Small intestine (tissue), 16 donors: ENCODE measurements at places on chromosomes 4 and X.
A peak's percentile ranks its signal among the peaks of the same experiment; 100 is the strongest.

DNA sequence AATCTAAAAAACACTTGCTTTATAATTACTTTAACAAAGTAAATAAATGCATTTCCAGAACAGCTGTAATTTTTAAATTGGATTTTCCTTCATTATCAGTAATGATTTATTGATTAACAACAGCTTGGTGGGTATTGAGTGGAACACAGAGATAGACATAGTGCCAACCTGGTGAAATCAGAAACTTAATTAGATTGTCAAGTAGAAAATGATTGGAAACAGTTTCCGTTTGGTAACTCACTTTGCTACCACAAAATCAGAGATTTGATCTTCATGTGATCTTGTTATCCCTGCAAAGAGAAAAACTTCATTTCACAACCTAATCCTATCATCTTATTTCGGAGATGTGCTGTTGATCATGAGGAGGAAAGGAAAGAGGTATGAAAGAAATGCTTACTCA lies 70.8 kb downstream of the CAPN6 start:
- H3K36me3 ChIP-seq, result no peaks in the 10 kb centered on the region
- H3K4me1 ChIP-seq, result no peaks in the 10 kb centered on the region
- no peak overlapping the region for H3K4me3 ChIP-seq

GRCh38 chrX:22357621-22358020 lies 84.9 kb downstream of the CBLL2 start:
- no peak overlapping the region for H3K27ac ChIP-seq
- no peak overlapping the region for H3K4me3 ChIP-seq
- H3K36me3 ChIP-seq, result no peaks in the 10 kb centered on the region
- DNase-seq, result no peak
- no peaks in the 10 kb centered on the region for H3K4me1 ChIP-seq
- no peaks in the 10 kb centered on the region for H3K27me3 ChIP-seq

GRCh38 chr4:120948382-120948781 lies 25.9 kb upstream of the PRDM5 start:
- no peaks in the 10 kb centered on the region for H3K4me1 ChIP-seq
- H3K4me3 ChIP-seq, result no peak overlapping the region
- no peaks in the 10 kb centered on the region for H3K36me3 ChIP-seq
- H3K27me3 ChIP-seq, result no peaks in the 10 kb centered on the region

GRCh38 chr4:107083-107443 lies 17.2 kb upstream of the ZNF718 start:
- DNase-seq, result no peak
- no peaks in the 10 kb centered on the region for H3K36me3 ChIP-seq
- no peak overlapping the region for H3K4me3 ChIP-seq
- no peak overlapping the region for H3K27ac ChIP-seq
- H3K4me1 ChIP-seq, result no peaks in the 10 kb centered on the region
- H3K27me3 ChIP-seq, result peaks cover 36% of the 10 kb centered on the region

DNA sequence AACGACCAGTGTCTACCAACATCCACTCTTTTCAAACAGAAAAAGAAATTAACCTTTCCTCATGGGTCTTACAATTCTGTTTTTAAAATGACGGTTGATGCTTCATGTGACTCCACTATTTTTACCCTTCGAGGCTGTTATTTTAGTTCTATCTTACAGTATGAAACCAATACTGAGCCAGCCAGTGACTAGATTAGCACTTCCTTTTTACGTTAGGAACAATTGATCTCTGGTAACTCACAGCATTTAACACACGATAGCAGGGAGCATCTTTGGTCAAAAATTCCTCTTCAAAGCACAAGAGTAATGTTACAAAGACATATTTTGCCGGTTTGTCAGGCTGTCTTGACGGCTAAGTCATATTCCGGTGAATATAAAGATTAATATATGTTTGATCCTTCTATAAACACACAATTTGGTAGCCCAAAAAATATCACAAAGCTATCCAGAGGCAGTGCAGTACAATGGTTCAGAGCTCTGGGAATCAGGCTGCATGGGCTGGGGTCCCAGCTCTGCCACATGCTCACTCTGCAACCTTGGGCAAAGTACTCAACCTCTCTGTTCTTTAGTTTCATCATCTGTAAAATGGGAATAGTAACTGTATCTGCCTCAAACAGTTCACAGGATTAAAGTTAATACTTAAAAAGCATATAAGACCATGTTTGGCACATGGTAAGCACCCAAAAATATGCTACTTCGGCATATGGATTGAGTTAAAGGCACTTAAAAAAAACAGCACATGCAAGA lies 62.9 kb upstream of the TXK start:
- no peak overlapping the region for H3K4me3 ChIP-seq
- no peaks in the 10 kb centered on the region for H3K27me3 ChIP-seq
- no peak for DNase-seq
- H3K36me3 ChIP-seq, result no peaks in the 10 kb centered on the region
- no peak overlapping the region for H3K27ac ChIP-seq

GRCh38 chrX:63513825-63514568 lies 162.9 kb upstream of the SPIN4 start:
- H3K27me3 ChIP-seq, result no peaks in the 10 kb centered on the region
- H3K4me3 ChIP-seq, result no peak overlapping the region
- no peak for DNase-seq
- no peak overlapping the region for H3K27ac ChIP-seq

- peak; percentile 92 for DNase-seq
- H3K27ac ChIP-seq, result peak overlapping the region; percentile 79
Measured at GRCh38 chr4:25919676-25920075, 5.7 kb downstream of the SMIM20 start.

GRCh38 chr4:72661830-72662229 lies 92.8 kb upstream of the ADAMTS3 start:
- no peaks in the 10 kb centered on the region for H3K4me1 ChIP-seq
- H3K27ac ChIP-seq, result no peak overlapping the region
- H3K27me3 ChIP-seq, result no peaks in the 10 kb centered on the region
- no peak overlapping the region for H3K4me3 ChIP-seq

DNA sequence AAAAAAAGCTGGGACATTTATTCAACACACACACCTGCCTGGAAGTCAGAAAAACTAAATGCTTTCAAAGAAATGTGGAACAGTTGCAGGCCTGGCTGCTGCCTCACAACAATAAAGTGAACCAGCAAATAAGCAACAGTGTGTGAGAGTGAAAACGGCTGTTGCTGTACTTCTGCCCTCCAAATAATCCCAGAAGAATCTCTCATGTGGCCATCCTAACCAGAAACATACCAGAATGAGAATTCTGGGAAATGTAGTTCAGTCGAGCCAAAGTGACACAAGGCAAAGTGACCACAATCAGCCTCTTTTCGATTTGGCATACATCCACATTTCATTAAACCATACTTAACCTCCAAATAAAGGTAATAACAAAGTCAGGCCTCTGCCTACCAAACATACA lies 204.5 kb downstream of the SLC7A11 start:
- no peak overlapping the region for H3K27ac ChIP-seq
- H3K36me3 ChIP-seq, result no peaks in the 10 kb centered on the region
- H3K4me1 ChIP-seq, result no peaks in the 10 kb centered on the region
- DNase-seq, result no peak
- no peak overlapping the region for H3K4me3 ChIP-seq

- no peak overlapping the region for H3K27ac ChIP-seq
- no peaks in the 10 kb centered on the region for H3K27me3 ChIP-seq
- no peak for DNase-seq
- H3K4me3 ChIP-seq, result no peak overlapping the region
- no peaks in the 10 kb centered on the region for H3K36me3 ChIP-seq
Measured at GRCh38 chr4:11323771-11324170, 104.9 kb downstream of the HS3ST1 start.

DNA sequence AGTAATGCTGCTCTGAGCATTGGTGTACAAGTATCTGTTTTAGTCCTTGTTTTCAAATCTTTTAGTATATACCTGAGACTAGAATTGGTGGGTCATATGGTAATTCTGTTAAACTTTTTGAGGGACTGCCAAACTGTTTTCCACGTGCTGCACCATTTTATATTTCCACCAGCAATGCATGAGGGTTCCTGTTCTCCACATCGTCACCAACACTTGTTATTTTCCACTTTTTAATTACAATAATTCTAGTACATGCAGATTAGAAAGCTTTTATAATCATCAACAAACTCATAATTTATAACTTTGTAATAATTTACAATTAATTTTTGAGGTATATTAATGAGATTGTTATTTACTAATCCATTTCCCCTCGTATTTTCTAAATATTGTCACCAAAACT lies 79.4 kb downstream of the CEP135 start:
- no peak overlapping the region for H3K27ac ChIP-seq
- H3K36me3 ChIP-seq, result no peaks in the 10 kb centered on the region
- H3K4me1 ChIP-seq, result no peaks in the 10 kb centered on the region
- DNase-seq, result no peak

- no peak overlapping the region for H3K4me3 ChIP-seq
- no peaks in the 10 kb centered on the region for H3K27me3 ChIP-seq
- no peaks in the 10 kb centered on the region for H3K4me1 ChIP-seq
- no peak overlapping the region for H3K27ac ChIP-seq
- H3K36me3 ChIP-seq, result no peaks in the 10 kb centered on the region
Measured at GRCh38 chrX:17741123-17741511, 3.8 kb downstream of the SCML1 start.

GRCh38 chr4:158604369-158604768 lies 67.3 kb downstream of the C4orf46 start:
- no peaks in the 10 kb centered on the region for H3K36me3 ChIP-seq
- no peaks in the 10 kb centered on the region for H3K4me1 ChIP-seq
- H3K27me3 ChIP-seq, result no peaks in the 10 kb centered on the region

DNA sequence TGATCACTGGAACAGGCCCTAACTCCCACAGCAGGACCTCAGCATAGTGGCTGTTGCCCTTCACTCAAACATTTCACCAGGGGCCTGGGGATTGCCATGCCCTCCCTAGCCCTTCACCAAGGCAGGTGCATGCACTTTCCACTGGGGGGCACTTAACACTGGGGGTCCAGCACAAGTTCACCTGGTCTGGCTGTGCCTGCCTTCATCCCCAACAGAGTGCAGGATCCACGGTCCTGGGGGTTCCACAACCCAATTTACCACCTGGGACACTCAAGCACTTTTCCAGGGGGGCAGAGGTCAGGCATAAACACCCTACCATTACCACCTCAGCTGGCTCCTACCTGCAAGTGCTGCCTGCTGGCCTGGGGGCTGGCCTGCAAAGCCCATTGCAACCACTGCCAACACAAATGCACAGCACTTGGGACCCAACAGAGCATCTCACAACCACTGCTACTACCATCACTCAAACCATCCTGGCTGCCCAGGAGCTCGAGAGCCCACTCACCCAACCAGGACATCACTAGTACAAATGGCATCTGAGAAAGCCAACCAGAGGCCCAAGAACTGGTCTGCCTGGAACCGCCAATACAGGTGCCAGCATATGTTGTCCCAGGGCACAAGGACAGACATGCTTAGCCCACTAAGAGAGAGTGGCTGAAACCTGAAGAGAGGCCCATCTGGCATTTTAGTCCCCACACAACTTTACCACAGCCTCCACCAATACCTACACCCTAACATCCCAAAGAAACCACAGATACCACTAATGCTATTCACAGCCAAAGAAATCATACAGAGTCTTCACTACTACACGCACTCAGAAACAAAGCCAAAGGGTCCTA lies 43.1 kb downstream of the NAT8L start:
- no peak for DNase-seq
- no peaks in the 10 kb centered on the region for H3K4me1 ChIP-seq
- H3K27ac ChIP-seq, result no peak overlapping the region
- no peaks in the 10 kb centered on the region for H3K27me3 ChIP-seq

GRCh38 chrX:2538031-2538757 lies 37.4 kb upstream of the DHRSX start:
- no peaks in the 10 kb centered on the region for H3K4me1 ChIP-seq
- no peaks in the 10 kb centered on the region for H3K36me3 ChIP-seq
- no peak for DNase-seq
- H3K4me3 ChIP-seq, result no peak overlapping the region

GRCh38 chrX:40843643-40844042 lies 108.3 kb upstream of the MED14 start:
- no peaks in the 10 kb centered on the region for H3K4me1 ChIP-seq
- no peaks in the 10 kb centered on the region for H3K27me3 ChIP-seq
- H3K36me3 ChIP-seq, result no peaks in the 10 kb centered on the region
- no peak for DNase-seq

DNA sequence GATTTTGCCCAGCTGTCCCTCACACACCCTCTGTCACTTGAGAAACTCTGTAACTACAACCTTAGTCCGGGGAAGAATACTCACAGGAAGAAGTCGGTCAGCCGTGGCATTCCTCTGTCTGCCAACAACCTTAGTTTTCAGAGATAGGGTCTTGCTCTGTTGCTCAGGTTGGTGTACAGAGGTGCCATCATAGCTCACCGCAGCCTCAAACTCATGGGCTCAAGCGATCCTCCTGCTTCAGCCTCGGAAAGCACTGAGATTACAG lies 12.2 kb upstream of the SPCS3 start:
- DNase-seq, result no peak
- no peak overlapping the region for H3K27ac ChIP-seq
- H3K27me3 ChIP-seq, result peaks cover 3% of the 10 kb centered on the region
- H3K4me1 ChIP-seq, result no peaks in the 10 kb centered on the region

GRCh38 chr4:141196227-141196933 lies 24.3 kb upstream of the ZNF330 start:
- no peaks in the 10 kb centered on the region for H3K27me3 ChIP-seq
- no peak overlapping the region for H3K4me3 ChIP-seq
- DNase-seq, result no peak
- H3K36me3 ChIP-seq, result no peaks in the 10 kb centered on the region

- no peaks in the 10 kb centered on the region for H3K4me1 ChIP-seq
- H3K27me3 ChIP-seq, result no peaks in the 10 kb centered on the region
- DNase-seq, result no peak
- no peaks in the 10 kb centered on the region for H3K36me3 ChIP-seq
- H3K4me3 ChIP-seq, result no peak overlapping the region
Measured at GRCh38 chrX:95057341-95057740, 1383.3 kb downstream of the FAM133A start.

- H3K27ac ChIP-seq, result no peak overlapping the region
- DNase-seq, result no peak
- no peaks in the 10 kb centered on the region for H3K36me3 ChIP-seq
- no peak overlapping the region for H3K4me3 ChIP-seq
Measured at GRCh38 chr4:179536694-179537093, 2094.5 kb upstream of the AGA start.

- no peak overlapping the region for H3K4me3 ChIP-seq
- H3K36me3 ChIP-seq, result no peaks in the 10 kb centered on the region
- H3K27ac ChIP-seq, result peak overlapping the region; percentile 45
- peak; percentile 72 for DNase-seq
Measured at GRCh38 chr4:147776716-147777115, 44.8 kb downstream of the ARHGAP10 start.

DNA sequence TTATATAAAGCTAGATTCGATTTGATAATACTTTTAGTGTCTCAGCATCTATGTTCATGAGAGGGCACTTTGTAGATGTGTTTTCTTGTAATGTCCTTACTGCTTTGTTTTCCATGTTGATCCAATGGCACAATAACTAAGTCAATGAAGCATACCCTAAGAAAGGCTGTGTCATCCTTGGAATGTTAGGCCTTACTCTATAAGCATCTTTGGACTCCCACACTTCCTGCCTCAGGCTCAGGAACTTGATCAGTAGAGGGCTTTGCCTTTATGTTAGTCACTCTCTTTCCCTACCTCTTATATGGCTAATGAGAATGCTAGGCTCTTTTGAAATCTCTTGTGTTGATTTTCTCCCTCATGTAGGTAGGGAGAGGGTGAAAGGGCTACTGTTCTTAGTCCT lies 33.2 kb upstream of the EDA2R start:
- H3K36me3 ChIP-seq, result no peaks in the 10 kb centered on the region
- H3K27ac ChIP-seq, result no peak overlapping the region
- no peak overlapping the region for H3K4me3 ChIP-seq
- DNase-seq, result no peak

- H3K36me3 ChIP-seq, result no peaks in the 10 kb centered on the region
- no peak overlapping the region for H3K27ac ChIP-seq
- no peak overlapping the region for H3K4me3 ChIP-seq
- no peak for DNase-seq
- no peaks in the 10 kb centered on the region for H3K27me3 ChIP-seq
- H3K4me1 ChIP-seq, result no peaks in the 10 kb centered on the region
Measured at GRCh38 chrX:25860322-25860721, 277.8 kb upstream of the MAGEB18 start.
